Stimulated activated CD4-positive, alpha-beta T cell treated with anti-CD3 and anti-CD28 coated beads, TNF-alpha, amount 100 ng/mL, for 4 hours (primary cell): ENCODE measurements at places on chromosomes 16 and 17.

GRCh38 chr16:62548095-62548494, 511.9 kb upstream of the CDH8 start:
- DNase-seq = no peak

DNA sequence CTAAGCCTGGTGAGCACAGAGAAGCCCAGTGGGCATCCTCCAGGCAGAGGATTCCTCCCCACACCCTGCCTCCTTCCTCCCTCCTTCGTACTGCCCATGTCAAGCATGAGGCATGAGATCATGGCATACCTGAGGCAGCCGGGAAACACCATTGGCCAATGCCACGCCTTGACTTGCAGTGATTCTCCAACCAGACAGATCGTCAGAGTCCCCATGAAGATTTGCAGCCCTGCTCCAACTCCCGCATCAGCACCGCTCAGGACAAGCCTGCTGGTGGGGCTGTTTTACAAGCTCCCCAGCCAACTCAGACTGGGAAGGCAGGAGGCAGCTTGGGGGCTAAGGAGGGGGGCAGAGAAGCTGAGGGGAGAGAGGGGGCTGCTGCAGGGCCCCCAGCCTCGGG, 2.9 kb upstream of the KRT16 start:
- no peak for DNase-seq

GRCh38 chr17:68693466-68693865, 92.3 kb upstream of the FAM20A start:
- no peak for DNase-seq

- DNase-seq = no peak
Observed at GRCh38 chr16:78407191-78407590, 307.7 kb downstream of the WWOX start.

GRCh38 chr16:69089091-69089910, 16.2 kb upstream of the HAS3 start:
- no peak for DNase-seq
